ENCODE measurements at places on chromosomes 16 and 17. TPM values are rescaled to one million over a fixed set of nuclear protein-coding genes. Genes with fewer than 3 reads are reported as not detected.

DOC2A gene
- 0.26 TPM for total RNA-seq

STH gene
- not detected for total RNA-seq

TP53TG3D gene
- 1.5 TPM for total RNA-seq

SPAG7 gene
- 42.9 TPM for total RNA-seq

ALDH3A1 gene
- total RNA-seq: 0.17 TPM

PEMT gene
- 17.5 TPM for total RNA-seq

DNA sequence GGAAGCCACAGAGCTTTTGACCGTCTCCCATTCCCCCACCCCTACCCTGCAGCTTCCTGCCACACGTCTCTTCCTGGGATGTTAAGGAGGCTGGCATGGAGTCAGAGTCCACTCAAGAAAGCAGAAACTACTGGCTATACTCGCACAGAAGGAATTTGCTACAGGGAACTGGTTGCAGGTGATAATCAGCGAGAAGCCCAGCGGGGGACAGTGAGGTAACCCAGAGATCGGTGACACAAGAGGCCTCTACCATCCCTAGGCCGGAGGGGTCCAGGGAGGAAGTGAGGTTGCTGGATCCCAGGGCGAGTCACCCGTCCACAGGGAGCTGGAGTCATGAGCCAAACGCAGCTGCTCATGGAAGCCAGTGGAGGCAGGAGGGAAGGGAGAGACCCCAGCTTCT is 93.7 kb downstream of the SDK2 start:
- no peaks in the 10 kb centered on the region for H3K4me1 ChIP-seq
- no peaks in the 10 kb centered on the region for H3K27me3 ChIP-seq
- no peak overlapping the region for H3K4me3 ChIP-seq
- no peak for DNase-seq
- H3K36me3 ChIP-seq: no peaks in the 10 kb centered on the region

DNA sequence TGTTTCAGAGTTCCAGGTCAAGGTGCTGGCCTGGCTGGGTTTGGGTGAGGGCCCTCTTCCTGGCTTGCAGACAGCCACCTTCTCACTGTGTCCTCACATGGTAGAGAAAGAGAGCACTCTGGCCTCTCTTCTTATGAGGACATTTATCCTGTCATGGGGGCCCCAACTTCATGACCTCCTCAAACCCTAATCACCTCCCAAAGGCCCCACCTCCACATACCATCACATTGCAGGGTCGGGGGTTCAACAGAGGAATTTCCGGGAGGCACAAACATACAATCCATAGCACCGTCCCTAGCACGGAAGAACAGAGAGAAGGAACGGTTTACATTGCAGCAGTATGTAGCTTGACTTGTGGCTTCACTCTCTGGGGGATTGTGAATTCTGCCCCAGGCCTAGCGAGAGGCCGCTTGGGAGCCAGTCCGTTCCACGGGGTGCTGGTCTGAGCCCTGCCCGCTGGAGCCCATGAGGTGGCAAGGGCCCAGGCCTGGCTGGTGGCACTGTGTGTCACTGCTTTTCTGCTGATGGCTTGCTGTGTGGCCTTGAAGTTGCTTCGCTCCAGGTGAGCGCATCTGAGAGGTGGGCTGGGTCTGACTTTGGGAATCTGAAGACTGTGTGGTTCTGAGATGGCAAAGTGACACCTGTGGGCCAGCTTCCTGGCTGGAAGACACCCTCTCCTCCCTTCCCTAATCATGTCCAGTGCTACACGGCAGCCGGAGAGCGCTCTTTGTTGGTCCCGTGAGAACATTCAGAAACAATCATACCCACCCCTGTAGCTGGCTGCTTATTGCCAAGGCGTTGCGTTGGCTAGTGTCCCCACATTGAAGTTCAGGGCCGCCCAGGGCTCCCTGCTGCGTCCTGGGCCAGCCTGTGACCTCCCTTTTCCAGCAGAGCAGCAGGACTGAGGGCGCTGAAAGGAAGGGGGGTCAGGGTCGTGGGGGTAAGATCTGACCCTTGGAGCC is 98.3 kb downstream of the CMIP start:
- H3K4me1 ChIP-seq: peaks cover 14% of the 10 kb centered on the region
- no peaks in the 10 kb centered on the region for H3K36me3 ChIP-seq
- H3K27ac ChIP-seq: peak overlapping the region; percentile 23

DNA sequence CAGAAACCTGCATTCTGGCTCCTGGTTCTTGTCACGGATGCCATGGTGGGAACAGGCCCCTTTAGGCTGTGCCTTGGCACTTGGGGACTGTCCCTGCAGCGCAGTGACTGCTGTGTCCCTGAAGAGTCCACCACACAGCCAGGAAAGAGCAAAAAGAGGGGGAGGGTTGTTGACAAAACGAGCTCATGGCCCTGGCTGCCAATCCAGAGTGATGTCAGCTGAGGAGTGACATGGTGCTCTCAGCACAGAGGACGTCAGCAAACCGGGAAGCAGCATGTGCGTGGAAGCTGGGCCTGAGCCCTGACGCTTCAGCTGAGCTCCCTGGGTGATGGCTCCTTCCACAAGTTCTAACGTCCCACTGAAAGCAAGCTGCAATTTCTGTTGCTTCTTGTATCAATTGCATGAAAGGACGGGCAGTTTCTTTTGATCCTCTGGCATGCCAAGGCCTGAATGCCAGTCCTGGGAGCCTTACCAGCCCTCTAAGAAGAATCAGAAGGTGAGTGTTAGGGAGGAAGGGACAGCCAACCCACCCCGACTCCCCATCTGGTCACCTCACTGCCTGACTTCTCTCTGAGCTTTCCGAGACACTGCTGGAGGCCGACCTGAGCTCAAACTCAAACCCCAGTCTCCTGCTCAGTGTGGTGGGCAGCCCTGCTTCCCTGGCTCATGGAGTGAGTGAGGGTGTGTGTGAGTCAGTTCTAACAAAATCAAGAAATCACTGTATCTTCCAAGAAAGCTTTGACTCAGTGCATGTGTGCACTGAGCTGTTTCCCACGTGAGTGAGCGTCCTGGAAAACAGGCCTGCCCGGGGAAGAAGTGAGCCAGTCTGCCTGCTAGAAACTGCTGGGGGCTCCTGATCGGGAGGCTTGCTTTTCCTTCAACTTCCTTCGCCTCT is 14.7 kb upstream of the WNT3 start:
- peak; percentile 32 for DNase-seq
- H3K27ac ChIP-seq: no peak overlapping the region
- H3K27me3 ChIP-seq: no peaks in the 10 kb centered on the region
- no peaks in the 10 kb centered on the region for H3K36me3 ChIP-seq
- H3K4me1 ChIP-seq: peaks cover 2% of the 10 kb centered on the region

DNA sequence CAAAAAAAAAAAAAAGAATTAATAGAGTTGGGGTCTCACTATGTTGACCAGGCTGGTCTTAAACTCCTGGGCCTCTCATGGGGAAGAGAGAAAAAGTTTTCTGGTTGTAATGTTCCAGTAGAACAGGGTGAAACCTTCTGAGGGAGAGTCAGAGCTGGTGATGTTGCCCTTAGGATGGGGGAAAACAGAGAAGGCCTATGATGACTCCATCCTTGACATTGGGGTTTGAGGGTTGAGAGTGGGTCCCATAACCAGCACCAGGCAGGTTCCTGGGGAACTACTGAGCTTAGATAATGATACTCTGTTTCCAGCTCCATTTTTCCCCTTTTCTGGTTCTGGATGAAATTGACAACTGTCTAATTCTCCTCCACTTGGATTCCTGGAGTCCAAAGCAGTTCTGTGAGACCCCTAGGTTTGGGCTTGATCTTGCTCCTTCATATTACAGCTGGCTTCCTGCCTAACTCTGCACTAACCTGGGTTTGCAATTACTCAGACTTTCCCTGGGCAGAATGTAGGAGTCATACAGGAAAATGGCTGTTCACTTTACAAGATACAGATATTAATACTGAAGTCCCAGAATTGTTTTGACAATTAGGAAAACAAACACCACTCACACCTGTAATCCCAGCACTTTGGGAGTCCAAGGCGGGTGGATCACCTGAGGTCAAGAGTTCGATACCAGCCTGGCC is 62.8 kb upstream of the B4GALNT2 start:
- H3K4me1 ChIP-seq: no peaks in the 10 kb centered on the region
- no peak overlapping the region for H3K4me3 ChIP-seq
- H3K36me3 ChIP-seq: no peaks in the 10 kb centered on the region
- no peaks in the 10 kb centered on the region for H3K27me3 ChIP-seq
- no peak overlapping the region for H3K27ac ChIP-seq
- peak; percentile 33 for DNase-seq

- DNase-seq: peak; percentile 14
- H3K27me3 ChIP-seq: no peaks in the 10 kb centered on the region
- no peaks in the 10 kb centered on the region for H3K36me3 ChIP-seq
- H3K4me1 ChIP-seq: peaks cover 14% of the 10 kb centered on the region
- no peak overlapping the region for H3K4me3 ChIP-seq
Measured at GRCh38 chr16:26993511-26993910, 73.2 kb upstream of the C16orf82 start.

DNA sequence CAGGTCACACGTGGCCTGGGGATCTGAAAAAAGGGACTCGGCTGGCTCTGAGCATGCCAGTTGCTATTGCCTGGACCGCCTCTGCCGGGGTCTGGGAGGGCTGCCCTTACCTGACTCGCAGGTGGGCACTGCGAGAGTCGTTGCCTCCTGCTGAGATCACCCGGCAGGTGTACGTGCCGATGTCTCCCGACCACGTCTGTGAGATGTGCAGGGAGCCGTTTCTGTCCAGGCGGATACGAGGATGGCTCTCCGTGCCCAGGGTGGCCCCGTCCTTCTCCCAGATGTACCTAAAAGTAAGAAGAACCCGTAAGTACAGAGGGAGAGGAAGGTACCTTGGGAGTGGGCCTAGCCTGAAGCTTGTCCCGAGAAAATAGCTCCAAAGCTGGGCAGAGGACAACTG is 112.0 kb upstream of the CDC42EP4 start:
- no peaks in the 10 kb centered on the region for H3K27me3 ChIP-seq
- DNase-seq: no peak
- no peak overlapping the region for H3K4me3 ChIP-seq
- no peaks in the 10 kb centered on the region for H3K36me3 ChIP-seq
- H3K4me1 ChIP-seq: no peaks in the 10 kb centered on the region

DNA sequence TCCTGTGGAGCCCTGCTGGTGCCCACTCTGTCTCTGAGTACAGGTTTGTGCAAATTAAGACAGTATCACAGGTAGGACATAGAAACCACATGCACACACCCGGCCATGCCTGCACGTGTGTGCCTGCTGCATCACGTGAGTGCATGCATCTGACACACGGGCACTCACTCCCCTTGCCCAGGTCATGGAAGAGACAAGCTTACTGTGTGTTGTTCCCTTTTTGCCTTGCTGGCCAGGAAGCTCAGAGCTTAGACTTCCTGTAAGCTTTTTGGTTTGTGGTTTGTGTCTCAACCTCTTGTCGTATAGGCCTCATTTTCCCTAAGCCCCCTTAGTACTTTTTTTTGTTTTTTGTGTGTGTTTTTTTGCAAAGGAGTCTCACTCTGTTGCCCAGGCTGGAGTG is 25.0 kb downstream of the ZNF469 start:
- H3K36me3 ChIP-seq: no peaks in the 10 kb centered on the region
- peaks cover 6% of the 10 kb centered on the region for H3K4me1 ChIP-seq
- DNase-seq: no peak
- H3K4me3 ChIP-seq: no peak overlapping the region
- H3K27me3 ChIP-seq: no peaks in the 10 kb centered on the region

- no peaks in the 10 kb centered on the region for H3K4me1 ChIP-seq
- no peak overlapping the region for H3K27ac ChIP-seq
- no peak for DNase-seq
- H3K4me3 ChIP-seq: no peak overlapping the region
- no peaks in the 10 kb centered on the region for H3K36me3 ChIP-seq
- H3K27me3 ChIP-seq: peaks cover 3% of the 10 kb centered on the region
Measured at GRCh38 chr16:82609140-82609539, 17.6 kb upstream of the CDH13 start.

DNA sequence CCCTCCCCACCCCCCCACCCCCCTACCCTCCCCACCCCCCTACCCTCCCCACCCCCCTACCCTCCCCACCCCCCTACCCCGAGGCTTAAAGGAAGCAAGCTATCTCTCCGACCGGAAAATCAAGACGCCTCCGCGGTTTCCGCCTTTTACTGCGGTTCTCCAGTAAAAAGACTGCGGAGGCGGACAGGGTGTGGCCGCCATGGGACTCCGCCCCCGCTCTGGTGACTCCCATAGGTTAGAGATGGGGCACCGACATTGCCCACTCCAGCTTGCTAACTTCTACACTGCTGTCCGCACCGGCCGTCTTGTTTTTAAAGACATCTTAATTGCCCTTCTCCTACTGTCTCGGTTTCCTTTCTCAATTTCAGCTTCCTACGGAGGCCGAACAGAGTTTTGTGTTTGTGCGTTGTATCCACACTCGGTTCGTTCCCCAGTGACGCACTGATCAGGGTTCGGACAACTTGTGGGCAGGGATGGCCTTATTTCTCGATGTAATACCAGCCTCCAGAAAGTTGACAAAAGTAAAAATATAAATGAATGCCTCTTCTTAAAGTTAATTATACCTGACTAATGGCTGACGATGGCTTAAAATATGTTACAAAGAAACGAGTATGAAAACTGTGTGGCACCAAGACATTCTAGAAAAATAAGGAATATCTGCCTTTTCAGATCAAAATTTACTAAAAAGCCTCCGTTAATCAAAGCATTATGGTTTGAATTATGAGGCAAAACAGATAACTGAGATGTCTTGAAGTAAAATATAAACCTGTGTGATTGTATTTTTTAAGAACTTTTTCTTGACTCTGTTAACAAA is 1.1 kb upstream of the ZNF200 start:
- no peak overlapping the region for H3K4me3 ChIP-seq
- H3K36me3 ChIP-seq: peaks cover 6% of the 10 kb centered on the region
- no peaks in the 10 kb centered on the region for H3K27me3 ChIP-seq
- H3K4me1 ChIP-seq: no peaks in the 10 kb centered on the region
- DNase-seq: no peak

GRCh38 chr16:63385714-63386432 is 1349.6 kb upstream of the CDH8 start:
- H3K27ac ChIP-seq: no peak overlapping the region
- no peak for DNase-seq
- H3K4me1 ChIP-seq: no peaks in the 10 kb centered on the region
- no peaks in the 10 kb centered on the region for H3K36me3 ChIP-seq
- no peak overlapping the region for H3K4me3 ChIP-seq

DNA sequence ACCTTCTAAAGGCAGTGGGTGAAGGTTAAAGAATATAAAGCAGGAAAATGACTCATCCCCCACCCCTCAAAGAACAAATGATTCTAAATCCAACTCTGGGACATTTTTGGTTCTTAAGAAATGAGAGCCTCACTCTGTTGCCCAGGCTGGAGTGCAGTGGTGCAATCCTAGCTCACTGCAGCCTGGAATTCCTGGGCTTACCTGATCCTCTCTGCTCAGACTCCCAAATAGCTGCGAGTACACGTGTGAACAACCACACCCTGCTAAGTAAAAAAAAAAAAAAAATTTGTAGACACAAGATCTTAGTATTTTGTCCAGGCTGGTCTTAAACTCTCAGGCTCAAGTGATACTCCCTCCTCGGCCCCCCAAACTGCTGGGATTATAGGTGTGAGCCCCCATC is 298.8 kb upstream of the MAF start:
- DNase-seq: no peak
- H3K4me1 ChIP-seq: no peaks in the 10 kb centered on the region
- no peak overlapping the region for H3K4me3 ChIP-seq
- H3K27me3 ChIP-seq: no peaks in the 10 kb centered on the region
- H3K36me3 ChIP-seq: no peaks in the 10 kb centered on the region

All from fibroblast of lung (primary cell).